Left colon (tissue), 2 donors: ENCODE measurements at places on chromosomes 7 and 10. TPM values are rescaled to one million over a fixed set of nuclear protein-coding genes. Genes with fewer than 3 reads are reported as not detected.

The C10orf62 gene
- not detected for total RNA-seq

DNA sequence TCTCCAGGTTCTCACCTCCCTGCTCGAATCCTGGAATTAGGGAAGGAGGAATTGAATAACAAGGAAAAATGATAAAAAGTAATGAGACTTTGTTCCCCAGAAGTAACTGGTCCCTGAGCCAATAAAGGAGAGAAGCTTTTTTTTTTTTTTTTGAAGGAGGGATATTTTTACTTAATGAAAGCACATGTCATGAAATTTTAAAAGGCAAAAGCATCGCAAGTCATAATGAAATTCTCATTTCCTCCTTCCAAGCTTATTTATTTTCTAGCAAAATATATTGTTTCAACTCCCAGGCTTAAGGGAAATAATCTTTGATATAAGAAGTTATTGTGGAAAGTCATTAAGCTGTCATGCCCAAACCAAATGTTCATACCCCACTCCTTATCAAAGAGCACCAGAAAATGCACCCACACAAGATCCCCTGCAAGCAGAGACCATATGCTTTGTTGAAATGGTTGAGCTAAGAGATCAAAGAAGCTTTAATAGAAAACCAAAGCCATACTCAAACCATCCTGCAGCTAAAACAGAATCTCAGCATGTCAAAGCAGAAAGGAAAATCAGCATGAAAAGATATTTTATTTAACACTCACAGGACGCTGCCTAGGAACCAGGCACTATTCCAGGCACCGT, 16.7 kb upstream of the ABCC2 start:
- no peak for DNase-seq

The METTL27 gene
- 3.7 TPM for total RNA-seq

- DNase-seq, result no peak
Measured at GRCh38 chr10:108319434-108320222, 1155.1 kb upstream of the SORCS1 start.

GRCh38 chr7:98240961-98241673, 10.9 kb downstream of the TECPR1 start:
- DNase-seq, result no peak

DNA sequence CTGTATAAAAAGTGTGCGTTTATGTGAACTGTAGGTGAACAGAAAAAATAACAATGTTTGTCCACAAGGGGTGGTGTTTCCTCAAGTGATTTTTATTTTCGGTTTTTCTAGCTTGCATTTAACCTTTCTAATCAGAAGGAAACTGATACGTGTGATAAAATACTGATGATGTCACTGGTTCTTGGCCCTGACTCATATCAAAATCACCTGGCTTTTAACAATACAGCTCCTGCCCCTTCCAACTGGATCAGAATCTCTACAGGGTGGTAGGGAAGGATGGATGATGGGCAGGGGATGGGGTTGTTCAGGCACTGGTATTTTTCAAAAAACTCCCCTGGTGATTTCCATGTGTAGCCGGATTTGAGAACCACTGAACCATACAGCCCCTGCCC, 10.9 kb downstream of the NPFFR1 start:
- DNase-seq, result no peak

The PAPSS2 gene
- 322 TPM for total RNA-seq
